D341Med (cell line): ENCODE measurements at places on chromosomes 2 and 18.

DNA sequence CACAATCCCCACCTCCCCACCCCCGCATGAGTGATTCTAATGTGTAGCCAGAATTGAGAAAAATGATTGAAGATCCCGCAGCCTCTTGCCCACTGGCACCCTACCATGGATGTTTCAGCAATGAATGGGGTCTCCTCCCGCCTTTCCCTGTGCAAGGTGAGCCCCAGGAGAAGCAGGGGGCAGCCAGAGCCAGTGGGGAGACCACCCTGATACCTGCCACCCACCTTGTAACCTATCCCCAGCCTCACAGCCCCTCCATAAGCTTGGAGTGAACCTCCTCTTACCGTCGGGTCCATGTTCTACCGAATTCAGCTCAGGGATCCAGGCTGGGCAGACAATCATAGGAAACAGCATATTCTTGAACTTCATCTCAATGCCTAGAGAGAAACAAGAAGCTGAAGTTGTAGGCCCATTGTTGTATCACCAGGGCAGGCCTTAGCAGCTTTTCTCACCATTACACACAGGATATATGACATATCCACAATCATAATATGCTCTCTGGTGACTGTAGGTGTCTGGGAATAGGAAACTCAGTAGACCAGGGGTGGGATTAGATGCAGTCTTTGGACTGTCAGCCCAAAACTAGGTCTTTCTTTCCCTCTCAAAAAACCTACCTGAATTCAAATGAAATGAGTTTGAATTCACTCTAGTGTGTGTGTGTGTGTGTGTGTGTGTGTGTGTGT is 30.9 kb downstream of the XDH start:
- DNase-seq = no peak

GRCh38 chr2:215421859-215422461 is 13.9 kb downstream of the FN1 start:
- no peak for DNase-seq

- peak; percentile 90 for DNase-seq
Observed at GRCh38 chr18:24014062-24014985, at the start of gene TTC39C. Gene TTC39C, plus strand, starts transcription at chr18:24014754. Its CDS starts 118 bp downstream, at chr18:24014872.

DNA sequence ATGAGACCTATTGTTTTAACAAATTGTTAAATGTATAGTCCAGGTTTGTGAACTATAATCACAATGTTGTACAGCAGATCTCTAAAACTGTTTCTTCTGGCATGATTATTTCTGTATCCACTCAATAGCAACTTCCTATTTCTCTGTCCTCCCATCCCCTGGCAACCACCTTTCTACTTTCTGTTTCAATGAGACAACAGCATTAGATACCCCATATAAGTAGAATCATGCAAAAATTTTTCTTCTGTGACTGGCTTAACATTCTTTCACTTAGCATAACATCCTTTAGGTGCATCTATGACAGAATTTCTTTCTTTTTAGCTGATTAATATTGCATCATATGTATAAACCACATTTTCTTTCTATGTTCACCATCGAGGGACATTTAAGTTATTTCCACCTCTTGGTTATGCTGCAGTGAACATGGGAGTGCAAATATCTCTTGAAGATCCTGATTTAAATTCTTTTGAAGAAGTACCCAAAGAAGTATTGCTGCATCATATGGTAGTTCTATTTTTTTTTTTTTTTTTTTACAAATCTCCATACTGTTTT is 713.5 kb downstream of the LRP1B start:
- no peak for DNase-seq
